ENCODE measurements at places on chromosomes 3 and 15.

GRCh38 chr3:59885899-59886400 is 836.1 kb upstream of the CFAP20DC start:
- no peak for DNase-seq

DNA sequence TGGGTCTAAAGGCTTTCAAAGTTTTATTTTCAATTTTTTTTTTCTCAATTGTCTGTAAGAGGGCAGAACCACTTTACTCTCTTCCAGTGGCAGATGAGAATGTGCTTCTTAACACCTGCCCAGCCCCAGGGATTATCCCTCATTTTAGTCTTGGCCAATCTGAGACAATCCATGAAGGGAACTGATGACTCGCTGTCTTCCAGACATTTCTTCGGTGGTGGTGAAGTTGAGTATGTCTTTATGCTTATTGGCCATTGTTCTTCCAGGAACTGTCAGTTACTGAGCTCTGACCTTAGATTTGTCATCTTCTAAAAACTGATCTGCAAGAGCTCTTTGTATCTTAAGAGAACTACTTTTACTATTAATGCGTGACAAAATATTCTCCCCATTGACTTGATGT is 139.5 kb downstream of the TJP1 start:
- DNase-seq = no peak

DNA sequence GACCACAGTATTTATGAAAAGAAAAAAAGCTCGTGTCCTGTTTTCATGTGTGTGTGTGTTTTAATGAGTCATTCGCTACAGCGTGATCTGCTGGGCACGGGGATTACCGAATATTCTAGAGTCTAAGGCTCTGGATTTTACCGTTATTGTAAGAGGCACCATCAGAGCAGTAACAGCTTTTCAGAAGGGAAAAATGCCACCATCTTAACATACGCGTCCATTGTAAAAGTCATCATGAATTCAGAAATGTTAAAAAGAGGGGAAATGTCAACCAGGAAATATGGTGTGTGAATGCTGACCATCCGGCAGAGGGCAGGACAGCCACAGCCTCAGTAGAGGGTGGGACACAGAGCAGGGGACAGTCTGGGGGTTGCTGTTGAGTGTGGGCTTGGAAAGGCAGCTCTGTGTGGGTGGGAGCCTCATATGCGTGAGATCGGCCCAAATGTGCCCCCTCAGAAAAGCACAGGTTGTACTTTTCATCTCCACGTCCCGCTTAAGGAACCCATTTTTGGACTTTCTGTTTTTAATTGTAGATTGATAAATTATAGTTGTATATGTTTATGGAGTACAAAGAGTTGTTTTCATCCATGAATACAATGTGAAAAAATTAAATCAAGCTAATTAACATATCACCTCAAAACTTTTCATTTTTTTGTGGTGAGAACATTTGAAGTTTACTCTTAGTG is 69.6 kb downstream of the ASB7 start:
- no peak for DNase-seq

DNA sequence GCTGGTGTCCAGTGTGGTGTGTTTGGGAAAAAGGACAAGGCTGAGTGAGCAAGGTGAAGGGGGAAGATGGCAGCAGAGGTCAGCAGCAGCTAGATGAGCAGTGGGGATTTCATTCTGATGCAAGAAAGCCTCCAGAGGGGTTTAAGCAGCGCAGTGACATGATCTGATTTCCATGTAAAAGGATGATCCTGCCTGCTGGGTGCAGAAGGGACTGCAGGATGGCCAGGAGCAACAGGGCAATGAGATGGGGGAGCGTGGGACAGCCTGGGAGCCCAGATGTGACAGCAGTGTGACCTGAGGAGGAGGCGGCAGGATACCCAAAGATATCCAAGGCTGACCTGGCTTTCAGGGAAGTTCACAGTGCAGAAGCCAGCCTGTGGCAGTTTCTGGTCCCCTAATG is 6.1 kb downstream of the WNT7A start:
- DNase-seq = no peak

- DNase-seq = no peak
Measured at GRCh38 chr3:132395126-132395525, 22.2 kb upstream of the DNAJC13 start.

- no peak for DNase-seq
Measured at GRCh38 chr3:165462636-165463334, 266.6 kb upstream of the SLITRK3 start.

GRCh38 chr3:143562789-143563188 is 285.5 kb downstream of the SLC9A9 start:
- no peak for DNase-seq

DNA sequence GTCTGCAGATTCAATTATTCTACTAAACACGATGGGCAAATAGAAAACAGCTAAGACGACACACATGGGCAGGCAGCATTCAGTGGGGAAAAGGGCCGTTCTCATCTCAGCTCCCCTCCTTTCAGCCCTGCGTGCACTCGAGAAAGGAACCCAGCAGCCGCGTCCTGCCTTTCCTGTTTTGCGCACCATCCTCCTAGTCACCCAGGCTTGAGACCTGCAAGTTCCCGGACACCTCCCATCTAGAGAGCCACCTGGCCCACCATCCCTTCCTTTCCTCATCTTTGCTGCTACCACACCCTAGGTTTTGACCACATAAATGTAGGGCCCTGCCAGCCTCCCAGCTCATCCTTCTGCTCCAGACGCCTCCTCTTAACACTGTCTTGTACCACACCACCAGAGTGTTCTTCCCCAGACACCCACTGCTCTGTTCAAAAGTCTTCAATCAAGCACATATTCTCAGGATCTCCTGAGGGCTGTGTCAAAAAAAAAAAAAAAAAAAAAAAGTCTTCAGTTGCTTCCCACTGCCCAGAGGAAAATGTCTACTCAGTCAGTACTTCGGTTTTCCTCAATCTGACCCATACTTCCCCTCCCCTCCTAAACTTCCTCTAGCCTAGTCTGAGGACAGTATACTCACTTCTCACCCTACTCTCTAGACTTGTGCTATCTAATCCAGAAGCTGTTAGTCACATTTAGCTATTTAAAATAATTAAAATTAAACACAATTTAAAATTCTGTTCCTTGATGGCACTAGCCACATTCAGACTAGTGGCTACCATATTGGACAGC is 182.0 kb downstream of the STT3B start:
- DNase-seq = no peak

GRCh38 chr3:87949189-87949878 is 109.5 kb downstream of the CGGBP1 start:
- DNase-seq = no peak

DNA sequence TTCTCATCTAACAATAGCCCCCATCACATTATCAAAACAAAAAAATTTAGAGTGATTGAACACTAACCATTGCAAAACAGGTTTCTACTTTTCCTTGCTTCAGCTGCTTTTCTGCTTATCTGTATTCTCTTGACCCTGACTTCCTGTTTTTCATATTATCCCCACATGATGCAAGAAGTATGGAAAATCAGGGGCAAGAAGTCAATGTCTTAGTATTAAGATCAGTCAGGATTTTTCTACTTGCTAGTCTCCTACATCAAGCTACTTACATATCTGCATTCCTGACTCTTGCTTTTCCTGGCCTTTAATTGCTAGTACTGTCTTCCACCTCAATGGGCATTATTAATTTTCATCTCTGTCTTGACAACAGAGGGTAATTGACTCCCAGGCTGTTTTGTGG is 300.2 kb downstream of the OTOL1 start:
- DNase-seq = no peak

GRCh38 chr3:126033765-126034164 is 50.2 kb downstream of the SLC41A3 start:
- DNase-seq = no peak

Measured in activated CD8-positive, alpha-beta memory T cell treated with anti-CD3 and anti-CD28 coated beads for 48 hours (primary cell).